ENCODE measurements at places on chromosomes 2 and 18. TPM values are rescaled to one million over a fixed set of nuclear protein-coding genes. Genes with fewer than 3 reads are reported as not detected.

GRCh38 chr18:9419956-9420631 lies 55.2 kb upstream of the RALBP1 start:
- no peaks in the 10 kb centered on the region for H3K27me3 ChIP-seq
- no peak overlapping the region for H3K27ac ChIP-seq
- H3K4me1 ChIP-seq = peaks cover 7% of the 10 kb centered on the region
- H3K36me3 ChIP-seq = no peaks in the 10 kb centered on the region
- no peak overlapping the region for H3K4me3 ChIP-seq

- no peak overlapping the region for H3K4me3 ChIP-seq
- no peak overlapping the region for H3K27ac ChIP-seq
- H3K36me3 ChIP-seq = no peaks in the 10 kb centered on the region
- no peaks in the 10 kb centered on the region for H3K4me1 ChIP-seq
- no peak for DNase-seq
- H3K27me3 ChIP-seq = no peaks in the 10 kb centered on the region
Observed at GRCh38 chr2:128663371-128664050, 344.8 kb upstream of the HS6ST1 start.

DNA sequence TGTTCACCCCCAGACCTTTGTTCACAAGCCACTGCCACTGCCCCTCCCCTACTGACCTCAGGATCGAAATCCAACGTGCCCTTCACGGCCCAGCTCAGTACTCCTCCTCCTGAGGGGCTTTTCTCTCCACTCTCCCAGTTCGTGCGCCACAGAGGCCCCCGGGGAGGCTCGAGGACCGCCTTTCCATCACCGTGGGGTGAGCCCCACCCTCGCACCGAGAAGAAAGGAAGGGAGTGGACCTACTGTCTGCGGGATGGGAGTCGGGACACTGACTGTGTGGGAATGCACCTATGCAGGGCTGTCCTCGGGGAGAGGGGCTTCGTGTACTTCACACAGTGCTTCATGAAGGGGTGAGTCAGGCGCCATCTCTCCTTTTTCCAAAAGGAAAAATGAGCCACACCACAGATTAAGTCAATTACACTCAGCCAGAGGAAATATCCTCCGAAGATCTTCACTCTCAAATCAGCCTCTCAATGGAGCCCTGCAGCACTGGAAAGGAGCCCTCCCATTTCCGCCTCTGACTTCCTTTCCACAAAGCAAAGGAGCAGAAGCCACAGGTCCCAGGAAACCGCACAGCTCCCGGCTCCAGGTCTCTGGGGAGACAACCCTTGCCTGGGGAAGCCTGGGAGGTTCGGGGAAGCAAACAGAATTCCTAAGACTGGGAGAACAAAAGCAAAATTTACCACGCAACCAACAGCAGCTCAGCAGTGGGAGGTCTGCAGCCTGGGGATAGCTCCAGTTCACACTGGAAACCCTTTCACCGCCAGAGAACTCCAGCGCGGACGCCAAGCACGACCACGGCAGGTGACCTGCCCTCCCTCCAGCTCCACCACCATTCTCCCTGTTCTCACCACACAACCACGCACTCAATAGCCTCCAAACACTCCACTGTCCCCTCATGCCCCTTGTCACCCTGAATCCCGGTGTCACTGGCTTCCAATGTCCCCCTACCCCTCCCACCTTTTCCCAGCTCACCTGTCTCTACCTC lies 21.6 kb downstream of the ADCY3 start:
- no peak overlapping the region for H3K4me3 ChIP-seq
- DNase-seq = no peak
- H3K4me1 ChIP-seq = no peaks in the 10 kb centered on the region

GRCh38 chr2:173218326-173219056 lies 136.2 kb upstream of the CDCA7 start:
- H3K4me3 ChIP-seq = no peak overlapping the region
- DNase-seq = peak; percentile 56
- no peaks in the 10 kb centered on the region for H3K27me3 ChIP-seq
- peaks cover 9% of the 10 kb centered on the region for H3K36me3 ChIP-seq

- no peaks in the 10 kb centered on the region for H3K36me3 ChIP-seq
- H3K4me1 ChIP-seq = no peaks in the 10 kb centered on the region
- no peak overlapping the region for H3K27ac ChIP-seq
- no peaks in the 10 kb centered on the region for H3K27me3 ChIP-seq
Observed at GRCh38 chr2:242013771-242014170, 144.2 kb downstream of the RTP5 start.

- H3K4me1 ChIP-seq = peaks cover 12% of the 10 kb centered on the region
- H3K36me3 ChIP-seq = no peaks in the 10 kb centered on the region
- no peak overlapping the region for H3K4me3 ChIP-seq
- no peak for DNase-seq
- H3K27ac ChIP-seq = no peak overlapping the region
Observed at GRCh38 chr2:33217406-33217805, 259.0 kb upstream of the RASGRP3 start.

DNA sequence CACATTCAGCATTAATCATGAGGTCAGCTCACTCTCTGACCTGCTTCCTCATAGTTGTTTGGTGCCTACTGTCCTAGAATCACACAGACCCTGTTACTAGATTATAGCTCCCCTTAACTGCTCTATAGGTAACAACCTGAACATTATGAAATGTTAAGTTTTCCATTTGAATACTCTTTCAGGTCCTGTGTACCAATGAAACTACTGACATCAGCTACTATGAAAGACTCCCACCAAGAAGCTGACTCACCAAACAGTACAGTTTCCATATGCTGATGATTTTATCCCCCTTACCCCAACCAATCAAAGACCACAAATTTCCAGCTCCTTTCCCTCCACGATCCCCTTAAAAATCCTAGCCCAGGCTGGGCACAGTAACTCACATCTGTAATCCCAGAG lies 56.3 kb downstream of the SRBD1 start:
- H3K36me3 ChIP-seq = peaks cover 3% of the 10 kb centered on the region
- no peak overlapping the region for H3K27ac ChIP-seq
- peaks cover 7% of the 10 kb centered on the region for H3K4me1 ChIP-seq
- no peak for DNase-seq
- no peak overlapping the region for H3K4me3 ChIP-seq
- no peaks in the 10 kb centered on the region for H3K27me3 ChIP-seq

DNA sequence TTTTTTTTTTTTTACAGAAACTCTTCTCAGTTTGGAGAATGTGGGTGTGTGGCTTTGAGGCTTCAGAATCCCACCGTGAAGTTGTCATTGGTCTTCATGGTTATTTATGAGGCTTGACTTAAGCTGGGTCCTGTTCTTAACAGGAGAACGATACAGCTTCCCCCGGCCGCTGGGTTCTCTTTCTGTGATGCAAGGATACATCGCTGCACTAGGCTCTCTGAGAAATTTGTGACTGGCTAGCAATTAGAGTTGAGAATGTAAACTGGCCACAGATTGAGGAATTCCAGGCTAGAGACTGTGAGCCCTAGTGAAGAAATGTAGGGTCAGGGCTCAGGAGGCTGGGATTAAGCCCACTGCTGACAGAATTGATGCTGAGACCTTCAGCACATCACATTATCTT lies 29.8 kb downstream of the MGAT5 start:
- no peaks in the 10 kb centered on the region for H3K36me3 ChIP-seq
- no peak for DNase-seq
- H3K27me3 ChIP-seq = no peaks in the 10 kb centered on the region
- H3K4me1 ChIP-seq = no peaks in the 10 kb centered on the region
- H3K27ac ChIP-seq = no peak overlapping the region

- peaks cover 33% of the 10 kb centered on the region for H3K4me1 ChIP-seq
- H3K27ac ChIP-seq = peak overlapping the region; percentile 53
- no peak overlapping the region for H3K4me3 ChIP-seq
Observed at GRCh38 chr18:7856733-7857132, 289.6 kb downstream of the PTPRM start.

DNA sequence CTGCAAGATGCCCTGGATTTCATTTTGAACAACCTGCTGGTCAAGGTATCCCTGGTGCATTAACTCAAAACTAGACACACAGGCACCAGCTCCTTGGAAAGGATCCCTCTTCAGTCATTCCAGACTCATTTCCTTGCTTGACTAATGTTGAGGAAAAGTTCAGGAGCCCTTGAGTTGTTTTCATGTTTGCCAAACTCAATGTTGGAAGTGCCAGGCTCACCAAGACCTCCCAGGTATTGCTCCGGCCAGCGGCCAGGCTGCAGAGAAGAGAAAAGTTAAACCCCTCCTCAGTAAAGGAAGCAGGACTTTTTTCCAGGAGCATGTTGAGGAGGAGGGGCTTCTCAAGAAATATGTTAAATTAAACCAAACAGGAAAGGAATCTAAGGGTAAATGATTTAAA lies 42.7 kb downstream of the TGIF1 start:
- H3K27me3 ChIP-seq = no peaks in the 10 kb centered on the region
- H3K27ac ChIP-seq = no peak overlapping the region
- no peaks in the 10 kb centered on the region for H3K36me3 ChIP-seq
- no peak for DNase-seq
- no peak overlapping the region for H3K4me3 ChIP-seq
- no peaks in the 10 kb centered on the region for H3K4me1 ChIP-seq

- H3K27me3 ChIP-seq = no peaks in the 10 kb centered on the region
- H3K27ac ChIP-seq = no peak overlapping the region
- H3K36me3 ChIP-seq = no peaks in the 10 kb centered on the region
- DNase-seq = no peak
Observed at GRCh38 chr2:191638802-191639172, 39.1 kb upstream of the NABP1 start.

DNA sequence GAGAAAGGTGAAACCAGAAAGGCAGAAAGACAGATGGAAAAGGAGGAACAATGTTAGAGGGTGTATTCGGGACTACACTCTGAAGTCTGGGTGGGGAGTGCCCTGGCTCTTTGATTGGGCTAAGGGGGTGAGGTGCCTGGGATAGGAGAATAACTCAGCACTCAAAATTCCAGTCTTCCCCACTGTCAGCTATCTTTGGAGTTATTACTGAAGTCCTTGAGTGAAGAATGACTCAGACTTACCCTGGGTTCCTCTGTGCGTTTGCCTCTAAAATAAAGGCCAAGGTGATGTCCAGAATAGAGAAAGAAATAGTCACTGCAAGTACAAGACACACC lies 151.8 kb upstream of the SERPINE2 start:
- no peak overlapping the region for H3K4me3 ChIP-seq
- no peak for DNase-seq
- no peak overlapping the region for H3K27ac ChIP-seq

- H3K27ac ChIP-seq = no peak overlapping the region
- H3K4me1 ChIP-seq = no peaks in the 10 kb centered on the region
- no peak overlapping the region for H3K4me3 ChIP-seq
- no peaks in the 10 kb centered on the region for H3K27me3 ChIP-seq
Observed at GRCh38 chr2:144570566-144570965, 50.6 kb upstream of the ZEB2 start.

CMPK2 gene
- 10.6 TPM for total RNA-seq

GREB1L gene
- 0.28 TPM for total RNA-seq

AGFG1 gene
- 90.2 TPM for total RNA-seq

FBXO15 gene
- 9.7 TPM for total RNA-seq

DHRS9 gene
- total RNA-seq = 6.5 TPM

SERPINB12 gene
- total RNA-seq = not detected

NTSR2 gene
- not detected for total RNA-seq

NOL4 gene
- total RNA-seq = 0.67 TPM

C2orf80 gene
- not detected for total RNA-seq

NPPC gene
- 0.77 TPM for total RNA-seq

PFN4 gene
- 0.49 TPM for total RNA-seq

TTLL4 gene
- 30.5 TPM for total RNA-seq

Measured in lung (tissue), 17 donors.